Diencephalon (tissue), 1 donor: ENCODE measurements at places on chromosomes 1 and 21. TPM values are rescaled to one million over a fixed set of nuclear protein-coding genes. Genes with fewer than 3 reads are reported as not detected.

The IL20 gene
- total RNA-seq = not detected

The SLC1A7 gene
- not detected for total RNA-seq

The MTX1 gene
- total RNA-seq = 15.5 TPM

The WRAP73 gene
- total RNA-seq = 11.1 TPM

The F3 gene
- total RNA-seq = 47.1 TPM

The OR2L13 gene
- total RNA-seq = 5.5 TPM

The FABP3 gene
- 70.6 TPM for total RNA-seq

The RCSD1 gene
- 7.4 TPM for total RNA-seq

The ZP4 gene
- total RNA-seq = not detected

The GIPC2 gene
- 0.46 TPM for total RNA-seq

The GOLT1A gene
- 5.5 TPM for total RNA-seq

The IL10 gene
- 0.46 TPM for total RNA-seq

The PM20D1 gene
- not detected for total RNA-seq
